Fibroblast of villous mesenchyme (primary cell): ENCODE measurements at places on chromosomes 3 and 15.

DNA sequence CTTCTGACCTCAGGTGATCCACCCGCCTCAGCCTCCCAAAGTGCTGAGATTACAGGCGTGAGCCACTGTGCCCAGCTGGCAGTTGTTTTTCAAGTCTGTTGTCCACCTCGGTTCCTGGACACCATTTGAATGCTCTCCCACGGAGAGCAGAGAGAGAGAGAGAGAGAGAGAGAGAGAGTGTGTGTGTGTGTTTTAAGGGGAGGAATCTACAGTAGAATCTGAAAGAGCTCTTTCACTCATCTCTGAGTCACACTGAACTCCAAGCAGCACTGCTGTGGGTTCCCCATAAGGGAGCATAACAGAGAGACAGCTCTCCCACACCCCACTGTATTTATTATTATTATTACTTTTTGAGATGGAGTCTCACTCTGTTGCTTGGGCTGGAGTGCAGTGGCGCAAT, 156.6 kb downstream of the RPLP1 start:
- DNase-seq: peak; percentile 23

DNA sequence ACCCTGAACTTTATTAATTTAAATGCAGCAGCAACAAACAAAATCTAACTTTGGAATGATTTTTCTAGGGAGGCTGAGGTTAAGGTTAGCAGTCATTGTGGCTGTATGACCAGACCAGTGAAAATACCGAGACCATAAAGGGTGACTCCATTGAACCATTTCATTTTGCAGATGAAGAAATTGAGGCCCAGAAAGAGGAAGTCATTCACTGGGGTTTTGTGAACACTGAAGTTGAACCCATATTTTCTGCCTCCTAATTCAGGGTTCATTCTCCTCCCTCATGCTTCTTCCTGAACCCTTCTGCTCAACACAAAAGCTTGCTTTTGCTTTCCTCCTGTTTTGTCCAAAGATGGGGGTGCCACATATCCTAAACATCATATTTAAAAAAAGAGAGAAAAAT, 65.8 kb upstream of the PLCL2 start:
- DNase-seq: no peak

GRCh38 chr3:173644086-173645082, 246.8 kb downstream of the NLGN1 start:
- no peak for DNase-seq

GRCh38 chr3:52213901-52214300, 11.5 kb downstream of the TLR9 start:
- no peak for DNase-seq

DNA sequence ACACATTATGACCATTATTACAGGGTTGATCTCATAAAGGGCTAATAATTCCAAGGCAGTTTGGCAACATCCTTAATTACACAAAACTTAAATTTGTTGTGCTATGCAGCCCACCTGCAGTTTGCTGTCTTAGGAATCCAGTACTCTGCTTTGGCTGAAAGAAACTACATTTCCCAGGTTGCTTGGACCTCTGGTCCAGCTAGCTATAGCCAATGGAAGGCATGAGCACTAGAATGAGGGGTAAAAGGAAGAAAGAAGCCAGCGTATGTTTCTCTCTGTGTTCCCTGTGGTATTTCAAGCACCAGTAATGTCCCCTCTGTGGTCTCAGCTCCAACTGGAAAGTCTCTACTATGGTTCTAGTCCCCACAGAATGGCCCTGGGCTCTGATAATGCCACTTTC, 84.3 kb upstream of the TSC22D2 start:
- no peak for DNase-seq

GRCh38 chr15:69128667-69129311, 31.6 kb upstream of the GLCE start:
- no peak for DNase-seq

GRCh38 chr3:56782215-56782614, 19.5 kb downstream of the ARHGEF3 start:
- no peak for DNase-seq

GRCh38 chr3:17315897-17316296, 426.5 kb downstream of the TBC1D5 start:
- DNase-seq: no peak

GRCh38 chr3:56694867-56695683, 12.0 kb upstream of the TASOR start:
- DNase-seq: no peak

DNA sequence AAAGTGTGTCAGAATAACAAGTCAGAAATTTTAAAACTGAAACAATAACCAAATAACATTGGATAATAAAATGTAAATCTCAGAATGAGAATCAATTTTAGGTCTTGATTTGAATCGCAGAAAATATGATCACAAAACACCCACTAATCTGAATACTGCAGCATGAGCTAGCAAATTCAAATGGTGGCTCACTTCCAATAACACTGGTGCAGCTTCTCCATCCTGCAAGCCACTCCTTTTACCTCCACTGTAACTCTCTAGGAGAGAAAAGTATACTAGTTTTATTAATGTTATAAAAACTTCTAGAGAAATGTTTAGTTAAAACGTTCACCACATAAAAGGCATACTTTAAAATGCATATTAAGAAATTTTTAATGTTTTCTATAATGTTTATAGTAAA, 30.4 kb downstream of the UBE3A start:
- no peak for DNase-seq
